Vagina (tissue), 2 donors: ENCODE measurements at places on chromosomes 4 and X. TPM values are rescaled to one million over a fixed set of nuclear protein-coding genes. Genes with fewer than 3 reads are reported as not detected.

DNA sequence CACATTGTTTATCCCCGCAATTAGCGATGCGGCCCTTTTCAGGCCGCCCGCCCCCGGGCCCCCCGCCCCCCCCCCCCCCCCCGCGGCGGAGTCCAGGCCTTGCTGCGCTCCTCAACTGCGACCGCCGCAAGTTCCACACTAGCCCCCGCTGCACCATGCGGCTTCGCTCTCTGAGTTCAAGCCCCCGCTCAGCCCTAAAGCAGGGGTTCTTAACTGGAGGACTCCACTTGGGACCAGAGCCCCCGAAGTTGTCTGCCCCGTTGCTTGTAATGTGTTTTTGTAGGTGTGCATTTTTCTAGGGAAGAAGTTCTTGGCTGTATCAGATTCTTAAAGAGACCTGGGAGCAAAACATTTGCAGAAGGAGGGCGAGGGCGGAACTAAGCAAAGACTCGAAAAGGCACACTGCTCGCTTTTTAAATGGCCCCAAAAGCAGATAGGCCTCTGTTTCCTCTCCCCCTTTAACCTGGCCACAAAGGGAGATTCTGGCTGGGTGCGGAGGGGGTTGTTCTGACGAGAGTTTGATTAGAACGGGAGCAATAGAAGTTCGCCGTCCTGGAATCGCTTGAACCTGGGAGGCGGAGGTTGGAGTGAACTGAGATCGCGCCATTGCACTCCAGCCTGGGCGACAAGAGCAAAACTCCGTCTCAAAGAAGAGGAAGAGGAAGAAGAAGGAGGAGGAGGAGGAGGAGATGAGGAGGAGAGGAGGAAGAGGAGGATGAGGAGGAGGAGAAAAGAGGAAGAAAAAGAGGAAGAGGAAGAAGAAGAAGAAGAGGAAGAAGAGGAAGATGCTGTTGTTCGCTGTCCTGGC, 2.3 kb upstream of the MSX1 start:
- no peak for DNase-seq

The SYP gene
- total RNA-seq = 11.0 TPM

The P2RY8 gene
- 0.74 TPM for total RNA-seq

The KDR gene
- 19.4 TPM for total RNA-seq

- DNase-seq = no peak
Observed at GRCh38 chr4:140003876-140004548, 150.0 kb downstream of the MAML3 start.

DNA sequence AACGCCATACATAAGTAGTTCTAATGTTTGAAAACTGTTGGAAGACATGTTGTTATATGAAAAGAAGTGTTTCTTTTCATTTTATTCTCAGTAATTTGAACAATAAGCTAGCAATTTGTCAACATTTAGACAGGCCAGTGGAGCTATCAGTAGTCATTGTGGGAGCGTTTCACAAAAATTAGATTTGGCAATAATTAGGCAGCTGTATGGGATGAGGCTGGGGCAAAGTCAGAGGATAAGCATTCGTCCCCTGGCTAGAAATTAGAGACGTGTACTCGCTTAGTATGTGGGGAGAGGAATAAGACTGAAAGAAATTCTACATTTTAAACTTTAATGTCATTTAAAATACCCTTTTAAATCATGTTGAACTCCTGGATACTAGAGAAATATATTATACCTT, 70.6 kb downstream of the TMEM144 start:
- DNase-seq = no peak

The ARHGAP24 gene
- total RNA-seq = 40.0 TPM

The PAGE2 gene
- not detected for total RNA-seq

GRCh38 chr4:87853891-87854290, 21.1 kb downstream of the MEPE start:
- DNase-seq = no peak

GRCh38 chrX:115388879-115389278, 99.4 kb downstream of the LUZP4 start:
- DNase-seq = no peak

The CXXC4 gene
- 0.74 TPM for total RNA-seq

DNA sequence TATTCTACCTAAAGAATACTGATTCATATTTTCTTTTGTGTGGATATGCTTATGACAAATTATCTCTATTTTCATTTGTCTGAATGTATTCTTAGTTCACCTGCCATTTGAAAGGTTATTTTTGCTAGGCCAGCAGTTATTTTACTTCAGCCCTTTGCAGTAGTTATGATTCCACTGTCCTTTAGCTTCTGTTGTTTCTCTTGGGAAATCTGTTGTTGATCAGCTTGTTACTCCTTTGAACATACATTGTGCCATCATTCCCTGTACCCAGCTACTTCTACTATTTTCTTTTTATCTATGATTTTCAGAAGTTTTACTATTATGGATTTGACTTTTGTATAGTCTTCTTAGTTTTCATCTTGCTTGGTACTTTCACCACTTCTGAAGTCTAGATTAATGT, 37.2 kb downstream of the RBM46 start:
- no peak for DNase-seq

DNA sequence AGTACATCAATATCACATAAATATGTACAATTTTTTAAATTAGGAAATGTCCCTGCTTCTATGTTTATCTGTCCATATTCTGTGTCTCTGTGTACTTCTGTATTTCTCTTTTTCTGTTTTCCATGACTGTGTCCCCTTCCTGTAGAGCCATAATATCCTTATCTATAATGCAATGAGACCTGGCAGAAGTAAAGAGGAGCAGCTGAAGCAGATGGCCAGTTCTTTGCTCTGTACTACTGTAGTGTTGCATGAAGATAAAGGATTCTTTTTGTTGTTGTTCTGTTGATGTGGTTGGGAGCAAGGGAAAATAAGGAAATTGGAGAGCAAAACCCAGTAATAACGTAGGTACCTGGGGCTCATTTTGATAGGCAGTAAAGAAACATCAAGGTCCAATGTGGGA, 301.7 kb downstream of the ADGRL3 start:
- no peak for DNase-seq

The SLITRK4 gene
- 3.2 TPM for total RNA-seq

GRCh38 chr4:94352163-94352562, 9.5 kb upstream of the HPGDS start:
- DNase-seq = no peak

GRCh38 chrX:16756724-16757123, 29.5 kb upstream of the TXLNG start:
- DNase-seq = no peak

GRCh38 chrX:68398291-68398690, 35.0 kb downstream of the OPHN1 start:
- no peak for DNase-seq

The CDX4 gene
- total RNA-seq = not detected

GRCh38 chr4:61785761-61786160, 585.6 kb downstream of the ADGRL3 start:
- no peak for DNase-seq

DNA sequence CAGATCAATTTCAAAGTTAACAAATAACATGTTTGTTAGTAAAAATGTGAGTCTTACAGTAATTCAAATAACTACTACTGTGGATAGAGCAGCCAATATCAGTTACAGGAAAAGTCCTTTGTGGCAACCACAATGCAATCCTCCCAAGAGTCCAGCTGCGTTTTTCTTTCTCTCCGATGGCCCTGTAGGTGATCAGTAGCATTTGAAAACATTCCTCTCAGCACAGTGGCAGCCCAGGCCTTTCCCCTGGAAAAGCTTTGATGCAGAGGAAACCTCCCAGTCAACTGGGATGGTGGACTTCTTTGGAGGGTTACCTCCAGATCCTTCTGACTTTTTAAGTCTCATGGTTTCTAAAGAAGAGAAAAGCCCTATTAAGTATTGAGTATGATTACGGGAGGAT, 18.0 kb upstream of the PDZD4 start:
- DNase-seq = no peak

The MTHFD2L gene
- 15.5 TPM for total RNA-seq

DNA sequence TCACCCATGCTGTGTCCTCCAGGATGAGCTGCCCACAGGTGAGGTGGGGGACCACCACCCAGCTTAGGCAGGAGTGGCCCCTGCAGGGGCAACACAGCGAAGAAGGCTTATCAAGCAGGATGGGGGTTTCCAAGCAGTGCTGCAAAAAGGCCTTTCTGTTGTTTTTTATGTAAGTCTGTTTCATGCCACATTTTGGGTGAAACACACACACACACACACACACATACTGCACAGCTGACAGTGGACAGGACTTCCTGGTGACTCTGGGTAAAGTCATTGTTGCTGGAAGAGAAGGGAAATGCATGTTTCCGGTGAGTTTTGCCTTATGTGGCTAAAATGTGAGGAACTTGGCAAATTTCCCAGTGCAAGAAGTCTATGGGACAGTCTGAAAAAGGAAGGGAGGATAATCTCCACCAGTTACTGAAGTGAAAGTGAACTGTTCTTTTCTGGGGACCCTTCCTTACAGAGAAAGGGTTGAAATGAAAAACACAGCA, 119.2 kb downstream of the IRF2 start:
- no peak for DNase-seq

DNA sequence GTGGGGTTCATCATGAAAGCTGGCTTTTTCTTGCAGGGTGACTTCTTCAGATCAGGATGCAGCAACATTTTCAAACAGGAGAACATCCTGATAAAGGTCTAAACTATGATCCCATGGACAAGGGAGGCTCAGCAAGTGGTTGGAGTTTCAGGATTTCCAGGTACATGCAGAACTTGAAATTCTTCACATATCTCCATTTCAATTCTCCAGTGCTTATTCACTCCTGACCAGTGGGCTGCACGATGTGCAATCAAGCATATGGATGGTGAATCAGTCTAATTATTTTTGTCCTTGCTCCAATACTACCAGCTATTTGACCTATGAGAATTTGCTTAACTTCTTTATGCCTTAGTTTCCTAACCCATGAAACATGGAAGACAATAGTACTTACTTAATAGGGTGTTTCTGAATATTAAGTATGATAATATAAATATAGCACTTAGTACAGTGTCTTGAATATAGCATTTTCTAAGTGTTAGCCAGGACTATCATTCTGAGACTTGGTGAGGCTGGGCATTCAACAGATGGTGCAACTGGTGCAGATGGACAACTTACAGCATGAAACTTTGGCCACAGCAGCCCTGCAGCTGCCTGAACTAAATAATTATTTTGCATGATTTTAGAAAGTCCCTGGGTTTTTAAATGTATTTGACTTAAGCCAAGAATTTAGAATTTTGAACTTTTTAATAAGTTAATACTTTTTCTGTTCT, 92.4 kb downstream of the HPGD start:
- no peak for DNase-seq
